ENCODE measurements at places on chromosomes 11 and 22.

- DNase-seq = no peak
These were observed 82.3 kb downstream of the PTPRJ start for GRCh38 chr11:48062649-48063048.

- DNase-seq = no peak
These were observed 461.5 kb downstream of the MN1 start for GRCh38 chr22:27340047-27340446.

DNA sequence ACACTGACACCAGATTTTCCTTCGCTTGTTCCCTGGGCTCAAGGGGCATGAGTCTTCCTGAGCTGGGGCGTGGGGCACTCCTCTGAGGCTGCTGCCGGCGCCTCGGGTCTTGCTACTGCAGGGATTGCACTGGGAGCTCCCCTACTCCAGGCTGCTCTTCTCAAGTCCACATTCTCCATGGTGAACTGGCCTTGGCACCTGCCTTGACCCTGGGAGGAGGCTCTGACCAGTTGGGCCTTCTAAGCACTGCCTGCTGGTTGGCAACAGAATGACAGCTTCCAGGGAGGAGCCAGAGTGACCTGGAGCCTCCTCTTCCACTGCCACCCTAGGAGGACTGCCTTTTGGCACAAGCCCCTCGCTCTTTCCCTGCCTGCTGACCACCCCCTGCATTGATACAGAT, 9.5 kb downstream of the FREY1 start:
- DNase-seq = no peak

GRCh38 chr11:102097186-102097585, 13.1 kb upstream of the YAP1 start:
- no peak for DNase-seq

DNA sequence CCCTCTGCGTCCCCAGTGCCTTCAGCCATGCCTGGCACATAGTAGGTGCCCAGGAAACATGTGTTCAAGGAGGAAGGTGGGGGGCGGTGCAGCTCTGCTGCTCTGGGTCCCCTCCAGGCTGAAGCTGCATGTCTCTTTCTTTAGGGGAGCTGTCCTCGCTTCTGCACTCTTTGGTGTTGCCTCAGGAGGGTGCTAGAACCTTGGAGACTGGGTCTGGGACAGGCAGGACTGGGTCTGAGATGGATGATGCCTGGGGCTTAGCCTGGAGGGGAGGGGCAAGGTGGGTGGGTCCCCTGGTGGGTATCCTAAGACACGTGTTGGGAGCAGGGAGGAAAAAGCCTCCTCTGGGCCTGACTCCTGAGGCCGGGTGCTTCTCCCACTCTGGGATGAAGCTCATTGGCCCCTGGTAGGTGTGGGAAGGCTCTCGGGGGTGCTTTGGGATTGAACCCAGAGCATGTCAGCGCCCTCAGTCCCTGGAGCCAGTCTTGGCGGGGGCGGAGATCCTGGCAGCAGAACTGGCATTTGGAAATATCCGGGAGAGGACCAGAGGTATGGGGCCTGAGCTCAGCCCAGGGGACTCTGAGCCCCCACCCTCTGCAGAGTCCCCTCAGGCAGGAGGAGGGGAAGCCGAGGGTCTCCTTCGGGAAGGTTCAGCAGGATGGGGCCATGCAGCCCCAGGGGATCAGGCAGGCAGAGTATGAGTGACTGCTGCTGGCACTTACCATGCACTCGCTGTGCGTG, 6.7 kb upstream of the GSTP1 start:
- no peak for DNase-seq

GRCh38 chr11:69371731-69372588, 78.0 kb downstream of the MYEOV start:
- DNase-seq = no peak

GRCh38 chr22:27795053-27795452, 6.5 kb downstream of the MN1 start:
- no peak for DNase-seq

DNA sequence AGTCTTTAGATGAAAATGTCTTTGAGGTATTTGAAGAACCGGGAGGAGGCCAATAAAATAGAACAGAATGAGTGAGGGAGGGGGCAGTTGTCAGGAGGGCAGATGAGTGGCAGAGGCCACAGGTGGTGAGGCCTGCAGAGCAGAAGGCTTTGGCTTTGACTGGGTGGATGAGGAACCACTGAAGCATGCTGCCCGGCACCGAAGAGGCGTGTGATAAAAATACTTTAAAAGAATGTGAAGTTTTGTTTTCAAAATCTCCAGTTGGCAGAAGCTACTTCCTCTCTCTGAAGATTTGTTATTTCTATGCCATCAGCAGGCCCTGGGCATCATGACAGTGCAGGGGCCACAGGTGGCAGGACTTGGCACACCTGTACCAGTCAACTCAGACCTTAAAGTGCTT, 6.3 kb downstream of the MS4A12 start:
- DNase-seq = no peak

DNA sequence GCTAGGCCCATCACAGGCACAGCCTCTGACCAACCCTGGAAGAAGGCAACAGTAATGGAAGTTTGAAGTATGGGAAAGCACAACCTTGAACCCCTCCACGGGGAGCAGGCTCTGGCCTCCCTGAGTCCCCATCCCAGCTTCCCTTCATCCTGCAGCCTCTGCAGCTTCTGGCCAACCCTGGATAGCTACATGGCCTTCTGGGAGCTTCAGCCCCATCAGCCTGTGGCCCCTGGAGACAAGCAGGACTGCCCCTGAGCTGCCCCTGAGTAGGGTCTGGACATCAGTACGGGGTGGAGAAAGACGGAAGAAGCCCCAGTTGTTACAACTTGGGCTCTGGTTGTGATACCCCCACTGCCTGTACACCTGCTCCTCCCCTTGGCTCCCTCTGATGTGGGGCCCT, 113.8 kb upstream of the CD82 start:
- no peak for DNase-seq

GRCh38 chr11:47932544-47932943, 47.8 kb upstream of the PTPRJ start:
- DNase-seq = no peak

- DNase-seq = no peak
These were observed 56.2 kb downstream of the MICAL3 start for GRCh38 chr22:17968126-17968525.

DNA sequence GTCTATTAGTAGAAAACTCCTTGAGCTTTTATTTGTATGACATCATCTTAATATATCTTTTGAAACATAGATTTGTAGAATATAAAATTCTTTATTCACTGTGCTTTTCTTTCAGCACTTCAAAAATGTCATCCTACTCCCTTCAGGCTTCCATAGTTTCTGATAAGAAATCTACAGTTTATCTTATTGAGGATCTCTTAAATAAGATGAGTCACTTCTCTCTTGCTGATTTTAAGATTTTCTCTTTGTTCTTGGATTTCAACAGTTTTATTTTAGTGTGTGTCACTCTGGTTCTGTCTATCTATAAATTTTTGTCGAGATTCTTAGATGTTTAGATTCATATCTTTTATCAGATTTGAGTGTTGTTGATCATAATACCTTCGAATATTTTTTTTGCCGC, 566.1 kb upstream of the CHORDC1 start:
- DNase-seq = no peak

GRCh38 chr11:125402435-125402834, 93.6 kb downstream of the FEZ1 start:
- DNase-seq = no peak

- DNase-seq = no peak
These were observed 34.2 kb downstream of the LRRC10B start for GRCh38 chr11:61542705-61543104.

GRCh38 chr11:33399421-33399820, 142.2 kb downstream of the HIPK3 start:
- no peak for DNase-seq

DNA sequence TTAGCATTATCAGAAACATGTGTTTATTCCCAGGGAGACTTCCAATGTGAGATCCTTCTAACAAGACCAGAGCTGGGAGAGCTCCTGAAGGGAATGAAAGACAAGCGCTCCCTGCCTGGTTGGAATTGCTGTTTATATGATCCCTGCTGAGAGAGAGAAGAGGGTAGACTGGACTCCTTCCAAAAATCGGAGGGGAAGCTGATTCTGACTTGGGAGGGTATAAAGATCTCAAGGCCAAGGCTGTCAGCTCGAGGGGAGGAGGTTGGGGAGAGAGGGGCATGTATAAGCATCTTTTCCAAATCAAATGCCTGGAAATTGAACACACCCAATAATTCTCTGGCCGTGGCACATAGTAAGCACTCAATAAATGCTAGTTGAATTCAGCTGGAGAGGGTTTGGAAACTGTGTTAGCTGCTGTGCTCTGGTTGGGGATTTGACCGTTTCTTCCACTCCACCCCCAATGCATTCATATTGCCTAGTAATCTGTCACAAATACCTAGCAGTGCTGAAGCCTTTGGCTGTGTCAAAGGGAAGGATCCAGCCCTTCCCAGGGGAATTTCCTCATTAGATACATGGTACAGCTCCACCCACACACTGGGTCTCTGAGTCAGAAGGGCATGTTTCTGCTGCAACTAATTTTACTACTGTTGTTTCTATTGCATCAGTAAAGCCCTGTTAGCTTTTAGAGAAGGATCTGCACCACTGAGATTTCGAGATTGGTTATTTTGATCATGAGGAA, 61.5 kb downstream of the CACNG2 start:
- DNase-seq = no peak

Measured in NCI-H1105 treated with DMSO at 0.1 percent for 48 hours (cell line).